AML-193 (cell line): ENCODE measurements at places on chromosomes 3 and 15.

DNA sequence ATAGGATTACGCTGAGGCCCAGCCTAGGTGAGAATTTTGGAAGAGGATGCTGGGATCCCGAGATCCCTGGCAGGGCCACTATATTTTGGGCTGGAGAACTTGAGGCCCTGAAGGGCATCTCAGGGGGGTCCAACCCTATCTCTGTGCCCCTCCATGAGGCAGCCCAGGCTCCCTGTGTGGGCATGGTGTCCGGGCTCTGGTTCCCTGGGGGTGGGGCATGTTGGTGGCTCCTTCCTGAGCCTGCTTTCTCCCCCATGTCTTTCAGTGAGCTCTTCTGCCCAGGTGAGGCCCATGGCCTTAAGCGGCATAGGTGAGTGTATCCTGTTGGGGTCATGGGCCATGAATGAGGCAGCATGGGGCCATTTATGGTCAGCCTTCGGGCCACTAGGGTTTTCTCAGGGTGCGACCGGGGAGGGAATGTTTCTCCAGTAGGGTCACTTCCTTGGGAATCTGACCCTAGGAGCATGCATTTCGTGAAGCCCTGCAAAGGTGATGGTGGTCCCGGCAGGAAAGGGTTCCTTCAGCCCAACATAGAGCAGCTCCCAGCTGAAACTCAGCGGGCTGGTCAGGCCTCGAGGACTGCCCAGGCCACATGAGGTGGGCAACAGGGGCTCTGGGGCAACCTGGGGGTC is 191.3 kb downstream of the UBE3A start:
- DNase-seq: no peak

DNA sequence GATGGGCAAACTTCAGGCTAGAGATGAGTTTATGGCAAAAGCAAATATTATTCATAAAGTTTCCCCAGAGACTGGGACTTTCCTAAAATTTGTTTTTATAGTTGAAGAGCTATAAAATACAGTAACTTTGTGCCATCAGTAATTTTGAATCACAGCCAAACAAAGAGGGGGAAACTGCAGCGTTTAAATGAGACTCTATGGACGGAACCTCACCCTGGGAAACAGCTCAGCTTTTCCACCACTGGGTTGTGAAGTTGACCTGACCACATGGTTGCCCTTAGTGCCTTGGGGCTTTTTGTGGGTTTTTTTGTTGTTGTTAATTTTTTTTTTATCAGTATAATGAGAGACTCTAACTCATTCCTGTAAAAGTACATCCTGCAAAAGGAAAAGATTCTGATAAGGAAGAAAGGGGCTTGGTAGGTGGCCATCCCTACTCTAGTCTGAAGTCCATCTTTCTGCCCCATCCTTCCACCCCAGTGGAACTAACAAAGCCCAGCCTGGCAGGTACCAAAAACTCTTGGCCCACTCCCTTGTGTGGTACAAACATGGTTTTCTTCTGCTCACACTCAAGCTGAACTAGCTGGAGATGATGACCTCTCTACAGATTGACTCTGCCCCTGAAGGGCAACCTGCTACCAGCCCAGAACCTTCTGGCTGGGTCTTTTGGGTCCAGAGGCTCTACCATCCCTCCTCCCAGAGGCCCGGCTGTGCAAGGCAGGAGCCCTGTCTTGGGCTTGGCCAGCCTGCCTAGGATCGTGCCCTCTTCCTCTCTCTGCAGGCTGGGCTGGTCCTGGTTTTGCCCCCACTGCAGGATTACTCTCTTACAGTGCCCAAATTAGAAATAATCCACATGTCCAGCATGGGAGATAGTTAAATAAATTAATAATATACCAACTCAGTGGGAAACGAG is 41.2 kb downstream of the RLBP1 start:
- DNase-seq: no peak

DNA sequence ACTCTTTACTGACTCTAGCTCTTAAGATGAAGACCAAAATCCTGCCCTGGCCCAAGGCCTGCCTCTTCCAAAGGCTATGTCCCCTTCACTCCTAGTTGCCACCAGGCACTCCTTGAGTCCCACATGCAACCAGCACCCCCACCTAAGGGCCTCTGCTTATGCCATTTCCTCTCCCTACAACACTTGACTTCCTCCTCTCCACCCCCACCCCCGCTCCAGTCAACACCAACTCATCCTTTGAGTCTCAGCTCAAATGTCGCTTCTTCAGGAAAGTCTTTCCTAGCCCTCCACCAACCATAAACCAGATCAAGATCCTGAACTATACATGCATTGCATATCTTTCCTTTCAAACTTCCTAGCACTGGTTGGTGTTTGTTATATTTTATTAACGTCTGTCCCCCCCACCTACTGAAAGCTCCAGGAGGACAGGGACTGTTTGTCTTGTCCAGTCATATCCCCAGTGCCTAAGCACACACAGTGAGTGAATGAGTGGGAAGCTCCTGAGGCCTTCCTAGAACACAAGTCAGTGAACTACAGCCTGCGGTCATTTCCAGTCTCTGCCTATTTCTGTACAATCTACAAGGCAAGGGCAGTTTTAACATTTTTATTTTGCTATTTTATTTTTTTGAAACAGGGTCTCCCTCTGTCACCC is 7.3 kb downstream of the TBC1D2B start:
- peak; percentile 50 for DNase-seq

DNA sequence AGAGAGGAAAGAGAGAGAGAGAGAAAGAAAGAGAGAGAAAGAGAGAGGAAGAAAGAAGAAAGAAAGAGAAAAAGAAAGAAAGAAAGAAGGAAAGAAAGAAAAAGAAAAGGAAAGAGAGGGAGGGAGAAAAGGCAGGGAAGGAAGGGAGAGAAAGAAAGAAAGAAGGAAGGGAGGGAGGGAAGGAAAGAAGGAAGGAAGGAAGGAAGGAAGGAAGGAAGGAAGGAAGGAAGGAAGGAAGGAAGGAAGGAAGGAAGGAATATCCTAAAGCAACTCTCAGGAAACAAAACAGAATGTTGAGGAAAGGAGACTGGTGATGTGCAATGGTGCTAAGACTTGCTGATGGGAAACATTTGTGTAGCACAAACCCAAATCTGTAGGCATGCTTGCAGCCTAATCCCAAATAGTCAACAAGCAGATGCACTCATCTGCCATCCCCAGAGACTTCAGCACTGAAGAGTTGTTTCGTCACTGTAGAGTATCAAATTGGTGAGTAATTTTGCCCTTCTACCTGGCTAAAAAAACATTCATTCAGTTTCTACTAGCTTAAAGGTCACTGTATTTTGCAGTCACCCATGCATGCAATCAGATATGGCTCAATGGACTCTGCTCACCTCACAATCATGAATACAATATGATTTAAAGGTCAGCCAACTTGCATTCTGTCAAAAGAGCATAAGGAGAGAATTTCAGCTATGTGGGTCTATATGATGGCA is 480.3 kb downstream of the FGF12 start:
- DNase-seq: no peak

- DNase-seq: no peak
Observed at GRCh38 chr3:170205302-170205701, 16.9 kb upstream of the PRKCI start.

GRCh38 chr3:102092617-102093466 is 243.5 kb downstream of the NFKBIZ start:
- DNase-seq: no peak

GRCh38 chr3:151639418-151639740 is 94.3 kb upstream of the AADACL2 start:
- DNase-seq: no peak

DNA sequence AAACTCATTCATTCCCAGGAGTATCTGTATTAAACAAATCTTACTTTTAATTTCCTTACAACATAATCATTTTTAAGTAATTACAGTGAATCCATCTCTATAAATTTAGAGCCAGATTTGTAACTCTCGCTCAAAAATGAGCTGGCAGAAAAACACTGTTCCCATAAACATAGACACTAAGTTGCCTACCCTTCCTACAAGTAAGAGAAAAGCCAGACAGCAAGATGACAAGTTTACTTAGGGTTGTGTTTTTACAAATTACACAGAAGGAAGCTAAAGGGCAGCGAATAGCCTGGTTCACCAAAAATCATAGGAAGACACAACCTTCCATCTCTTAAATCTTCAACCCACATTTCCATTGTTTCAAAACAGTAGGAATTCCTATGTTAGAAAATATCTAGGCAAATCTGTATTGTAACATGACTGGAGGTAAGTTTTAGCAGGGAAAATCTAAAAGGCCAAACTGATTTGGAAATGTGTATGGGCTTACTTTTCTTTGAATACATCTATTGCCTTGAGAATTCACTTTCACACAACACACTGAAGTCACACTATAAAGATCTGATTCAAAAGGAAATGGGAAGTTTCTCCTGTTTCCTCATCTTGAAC is 21.7 kb downstream of the HERC1 start:
- DNase-seq: no peak

- DNase-seq: peak; percentile 11
Observed at GRCh38 chr3:129365296-129366136, 62.9 kb downstream of the EFCAB12 start.
